NCI-H2081 treated with DMSO at 0.1 percent for 48 hours (cell line): ENCODE measurements at places on chromosomes 4 and X.

DNA sequence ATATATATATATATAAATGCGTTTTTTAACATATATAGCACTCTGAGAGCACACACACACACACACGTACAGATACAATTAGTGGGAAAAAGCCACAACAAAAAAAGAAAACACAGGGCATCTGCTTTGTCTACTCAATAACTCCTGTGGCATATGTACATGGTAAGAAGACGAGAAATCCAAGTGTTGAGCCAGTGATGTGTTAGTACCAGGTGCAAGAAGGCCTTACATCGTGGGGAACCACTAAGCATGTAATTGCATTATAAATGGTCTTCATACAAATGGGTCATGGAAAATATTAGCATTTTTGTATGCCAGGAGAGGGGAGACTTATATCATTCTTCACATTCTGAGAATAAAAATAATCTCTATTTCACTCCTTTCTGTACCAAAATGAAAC lies 62.7 kb upstream of the FAM47B start:
- DNase-seq: no peak

GRCh38 chr4:76091052-76091451 lies 16.5 kb downstream of the ART3 start:
- no peak for DNase-seq

- DNase-seq: no peak
Measured at GRCh38 chrX:107146670-107147069, 28.0 kb upstream of the RBM41 start.

DNA sequence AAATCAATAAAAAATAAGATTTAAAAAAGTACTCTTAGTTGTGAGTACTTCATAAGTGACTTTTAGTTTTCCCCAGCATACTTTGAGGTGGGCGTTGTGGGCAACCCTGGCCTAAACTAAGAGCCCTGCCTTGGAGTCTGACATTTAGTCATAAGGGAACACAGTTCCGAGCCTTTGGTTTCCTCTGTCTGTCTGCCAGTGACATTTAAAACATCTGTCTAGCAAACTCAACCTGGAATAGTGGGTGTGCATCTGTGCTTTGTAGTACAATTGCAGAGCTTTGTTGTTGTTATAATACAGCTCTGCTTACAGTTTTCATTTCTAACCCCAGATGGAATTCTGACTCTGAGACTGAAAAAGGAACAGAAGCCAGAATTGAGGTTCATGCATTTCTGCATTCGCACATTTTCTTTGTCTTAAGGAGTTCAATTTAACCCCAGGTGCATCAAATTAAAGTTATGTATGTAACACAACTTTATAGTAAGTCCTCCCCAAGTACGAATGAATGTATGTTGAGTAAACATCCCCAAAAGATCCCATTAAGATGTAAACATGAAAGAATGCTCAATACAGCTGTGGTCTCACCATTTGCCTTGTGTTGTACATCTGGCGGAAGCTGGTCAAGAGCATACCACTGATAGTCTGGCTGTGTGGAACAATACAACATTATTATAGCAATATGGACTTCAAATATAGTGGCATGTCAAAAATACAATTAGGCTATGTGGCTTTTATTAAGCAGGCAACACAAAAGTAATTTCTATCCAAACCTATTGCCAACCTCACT lies 25.9 kb downstream of the TNIP3 start:
- DNase-seq: no peak

GRCh38 chr4:91729851-91730250 lies 573.9 kb upstream of the GRID2 start:
- DNase-seq: no peak

DNA sequence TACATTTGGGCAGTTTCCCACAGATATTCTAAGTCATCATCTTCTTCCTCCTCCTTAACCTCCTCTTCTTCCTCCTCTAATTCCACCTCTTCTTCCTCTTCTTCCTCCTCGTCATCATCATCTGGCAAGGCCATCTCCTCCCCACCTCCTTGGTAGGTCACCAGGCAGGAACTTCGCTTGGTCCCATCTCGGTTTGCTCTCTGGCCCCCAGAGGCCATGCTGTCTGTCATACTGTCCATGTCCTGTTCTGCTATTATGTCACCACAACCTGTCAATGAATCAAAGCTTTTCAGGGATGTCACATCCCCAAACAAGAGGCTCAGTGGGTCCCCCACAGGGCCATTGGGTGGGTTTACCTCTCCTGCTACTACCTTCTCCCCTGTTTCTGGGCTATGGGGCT lies 13.5 kb downstream of the AMER1 start:
- DNase-seq: no peak

- DNase-seq: no peak
Measured at GRCh38 chr4:81738891-81739290, 267.2 kb upstream of the RASGEF1B start.

GRCh38 chrX:9316096-9316495 lies 148.8 kb upstream of the TBL1X start:
- no peak for DNase-seq

- no peak for DNase-seq
Measured at GRCh38 chr4:156711193-156711590, 260.4 kb downstream of the PDGFC start.

DNA sequence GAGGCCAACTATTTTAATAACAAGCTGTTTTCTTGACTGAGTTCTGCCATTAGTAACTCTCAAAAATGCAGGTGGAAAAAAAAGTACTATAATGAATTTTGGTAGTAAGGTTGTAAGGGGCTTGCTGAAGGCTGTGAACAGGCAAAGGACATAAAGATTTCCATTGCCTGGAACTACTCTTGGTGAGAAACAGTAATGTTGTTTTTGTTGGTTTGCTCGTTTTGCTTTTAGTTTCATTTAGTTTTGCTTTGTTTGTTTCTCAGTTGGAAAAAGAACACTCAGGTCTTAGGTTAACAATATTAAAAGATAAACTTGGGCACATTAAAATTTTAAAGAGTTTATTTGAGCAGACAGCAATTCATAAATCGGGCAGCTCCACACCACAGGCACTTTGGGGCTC lies 824.5 kb upstream of the HTR2C start:
- no peak for DNase-seq

- no peak for DNase-seq
Measured at GRCh38 chr4:55396308-55397125, 760 bp downstream of the TMEM165 start.

GRCh38 chr4:6264225-6264540 lies 5.5 kb upstream of the WFS1 start:
- no peak for DNase-seq

- no peak for DNase-seq
Measured at GRCh38 chr4:23814996-23815660, 74.7 kb downstream of the PPARGC1A start.

- DNase-seq: peak; percentile 43
Measured at GRCh38 chr4:27684610-27685011, 824.0 kb downstream of the STIM2 start.

DNA sequence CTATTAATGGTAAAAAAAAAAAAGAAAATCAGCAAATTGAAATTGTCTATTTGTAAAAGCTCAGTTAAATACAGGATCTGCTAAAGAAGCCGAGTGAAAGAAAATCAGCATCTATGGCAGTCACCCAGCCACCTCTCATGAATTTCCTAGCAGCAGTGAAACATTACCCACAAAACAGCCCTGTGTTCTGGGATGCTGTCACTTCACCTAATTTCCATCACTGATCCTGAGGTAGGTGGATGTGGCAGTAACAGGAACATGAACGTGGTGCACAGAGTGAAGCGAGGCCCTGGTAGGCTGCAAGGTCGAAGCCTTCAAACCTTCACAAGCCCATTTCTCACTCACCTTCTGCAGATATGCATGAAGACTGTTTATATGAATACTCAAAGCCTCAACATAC lies 65.2 kb downstream of the RXFP1 start:
- DNase-seq: no peak

- no peak for DNase-seq
Measured at GRCh38 chr4:175277816-175278215, 359.7 kb downstream of the ADAM29 start.

- DNase-seq: no peak
Measured at GRCh38 chr4:123579961-123580360, 183.4 kb downstream of the SPRY1 start.

GRCh38 chr4:184644553-184645307 lies 4.5 kb downstream of the CASP3 start:
- no peak for DNase-seq

- DNase-seq: no peak
Measured at GRCh38 chrX:18886005-18886343, 97.9 kb downstream of the PHKA2 start.

- DNase-seq: peak; percentile 2
Measured at GRCh38 chrX:130975947-130976346, 72.9 kb upstream of the ENOX2 start.

GRCh38 chr4:123232439-123232838 lies 164.2 kb upstream of the SPRY1 start:
- no peak for DNase-seq

GRCh38 chr4:129747756-129748155 lies 651.8 kb downstream of the C4orf33 start:
- no peak for DNase-seq

GRCh38 chr4:102008711-102009110 lies 218.2 kb downstream of the BANK1 start:
- no peak for DNase-seq

GRCh38 chr4:125317525-125317877 lies 2.7 kb downstream of the FAT4 start:
- no peak for DNase-seq

GRCh38 chrX:49042581-49043219 lies 457 bp downstream of the TFE3 start:
- no peak for DNase-seq

DNA sequence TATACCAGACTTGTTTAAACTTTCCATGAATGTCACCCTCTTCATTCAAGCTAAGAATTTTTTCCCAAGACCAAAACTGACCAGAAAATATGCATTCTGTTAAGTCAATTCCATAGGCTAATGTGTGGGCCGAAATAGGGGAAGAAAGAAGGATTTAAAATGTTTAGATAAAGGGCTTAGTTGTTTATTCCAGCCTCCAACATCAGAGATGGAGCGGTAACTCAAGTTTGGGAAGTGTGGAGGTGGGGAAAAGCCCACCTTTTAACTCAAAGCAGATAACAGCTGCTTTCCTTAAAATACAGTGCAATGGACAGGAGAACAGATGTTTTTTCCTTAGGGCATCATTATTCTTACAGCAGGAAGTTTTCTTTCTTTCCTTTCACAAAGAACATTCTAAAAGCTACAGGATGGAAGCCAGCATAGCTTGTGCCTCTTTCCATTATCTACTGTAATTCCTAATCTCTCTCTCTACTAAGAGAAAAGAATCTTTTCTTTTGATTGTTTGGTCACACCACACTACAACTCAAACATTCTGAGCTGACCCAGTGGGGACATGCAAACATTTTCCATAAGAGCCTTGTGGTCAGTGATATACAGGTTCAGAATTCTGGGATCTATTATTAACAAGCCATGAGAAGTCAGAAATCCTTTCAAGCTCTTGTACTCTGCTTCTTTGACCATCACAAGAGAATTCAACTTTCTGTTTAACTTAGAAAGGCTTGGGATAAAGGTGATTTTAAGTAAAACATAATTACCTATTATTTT lies 101.6 kb downstream of the PDE5A start:
- DNase-seq: no peak

GRCh38 chrX:38221391-38221929 lies 789 bp upstream of the SRPX start:
- DNase-seq: no peak

DNA sequence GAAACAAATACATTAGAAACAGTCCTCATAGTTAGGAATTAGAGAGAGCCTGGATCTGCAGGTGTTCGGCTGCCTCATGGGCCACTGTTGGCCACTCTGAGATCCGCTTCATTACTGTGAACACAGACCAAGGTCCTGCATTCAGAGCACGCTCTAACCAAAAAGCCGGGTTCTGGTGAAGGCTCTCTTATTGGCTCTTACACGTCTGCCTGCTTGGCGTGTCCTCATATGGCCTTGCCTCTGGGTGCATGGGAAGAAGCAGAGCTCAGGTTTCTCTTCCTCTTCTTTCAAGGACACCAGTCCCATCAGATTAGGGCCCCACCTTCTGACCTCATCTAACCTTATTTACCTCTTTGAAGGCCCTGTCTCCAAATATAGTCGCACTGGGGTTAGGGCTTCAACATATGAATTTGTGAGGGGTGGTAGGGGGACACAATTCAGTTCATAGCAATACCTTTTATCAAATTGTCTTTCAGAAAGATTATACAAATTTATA lies 37.1 kb upstream of the ELF2 start:
- no peak for DNase-seq

DNA sequence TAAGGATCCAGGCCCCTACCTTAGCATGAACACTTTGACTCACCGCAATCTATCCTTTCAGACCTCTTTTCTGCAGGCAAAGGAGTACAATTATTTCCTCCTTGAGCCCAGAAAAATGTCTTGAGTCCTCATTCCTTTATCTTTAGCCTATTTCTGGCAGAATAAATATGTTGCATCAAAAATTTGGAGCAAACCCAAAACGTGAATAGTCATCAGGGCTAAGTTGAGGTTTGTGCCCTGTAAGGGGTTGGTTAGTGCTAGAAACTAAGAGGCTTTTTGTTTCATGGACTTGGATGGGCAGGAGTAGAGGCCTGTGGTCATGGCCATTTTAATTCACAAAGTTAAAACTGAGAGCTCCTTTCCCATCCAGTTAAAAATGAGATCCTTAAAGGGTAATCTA lies 460.3 kb downstream of the GBA3 start:
- DNase-seq: no peak

DNA sequence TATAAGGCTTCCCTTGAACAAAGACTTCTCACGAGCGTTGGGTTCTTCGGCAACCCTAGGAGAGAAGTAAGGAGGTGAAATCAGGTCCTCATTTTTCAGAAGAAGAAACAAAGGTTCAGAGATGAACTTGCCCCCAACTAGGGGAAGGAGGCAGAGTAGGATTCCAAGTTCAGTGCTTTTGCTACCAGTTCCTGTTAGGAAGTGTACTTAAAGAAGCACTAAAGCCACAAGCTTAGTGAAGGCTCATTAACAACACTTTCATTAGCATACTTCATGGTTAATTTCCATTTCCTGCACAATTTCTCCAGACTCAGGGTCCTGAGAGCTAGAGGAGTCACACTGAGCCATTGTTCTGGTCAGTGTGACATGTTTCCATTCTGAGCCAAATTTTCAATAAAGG lies 52.1 kb downstream of the VSIG4 start:
- no peak for DNase-seq

DNA sequence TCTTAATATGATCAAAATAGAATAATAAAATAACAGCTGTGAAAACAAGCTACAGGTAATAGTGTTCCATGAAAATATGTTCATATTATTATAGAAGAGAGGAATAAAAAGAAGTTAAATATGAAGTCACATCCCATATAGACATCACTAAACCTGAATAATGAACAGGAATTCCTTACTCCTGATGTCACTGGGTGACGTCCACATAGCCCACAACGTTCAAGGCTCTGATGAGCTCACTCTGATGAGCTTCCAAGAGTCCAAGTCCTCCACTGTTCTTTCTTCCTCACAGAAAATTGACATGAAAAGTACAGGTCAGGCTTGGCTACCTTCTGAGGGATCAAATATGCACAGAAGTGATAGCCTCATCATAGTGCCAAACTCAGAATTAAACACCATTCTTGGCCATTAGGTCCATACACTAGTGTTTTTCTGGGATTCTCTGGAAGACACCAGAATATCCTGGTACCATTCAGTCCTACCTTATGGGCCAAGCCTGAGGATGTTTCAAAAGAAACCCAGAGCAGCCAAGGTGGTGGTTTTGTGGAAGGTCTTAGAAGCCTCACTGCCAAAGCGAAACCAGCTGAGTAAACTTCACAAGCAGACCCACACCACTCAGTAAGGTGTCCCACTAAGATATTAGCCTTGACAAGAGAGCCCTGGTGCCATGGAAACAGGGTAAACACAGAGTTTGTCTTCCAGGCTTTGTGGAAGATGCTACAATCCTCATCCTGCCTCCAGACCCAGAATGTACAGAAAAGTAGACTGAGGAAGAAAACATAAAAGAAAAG lies 138.4 kb upstream of the HHIP start:
- DNase-seq: no peak
